ENCODE measurements at places on chromosomes 5 and 9.

DNA sequence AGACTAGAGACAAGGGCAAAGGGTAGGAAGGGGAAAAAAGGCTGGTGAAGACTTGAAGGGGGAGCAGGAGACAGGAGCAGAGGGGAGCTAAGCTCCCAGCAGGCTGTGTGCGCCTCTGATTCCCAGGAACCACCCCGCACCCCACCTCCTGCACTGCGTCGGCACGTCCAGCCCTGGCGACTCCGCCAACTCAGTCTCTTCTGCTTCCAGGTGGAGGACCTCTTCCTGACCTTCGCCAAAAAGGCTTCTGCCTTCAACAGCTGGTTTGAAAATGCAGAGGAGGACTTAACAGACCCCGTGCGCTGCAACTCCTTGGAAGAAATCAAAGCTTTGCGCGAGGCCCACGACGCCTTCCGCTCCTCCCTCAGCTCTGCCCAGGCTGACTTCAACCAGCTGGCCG lies 30.5 kb downstream of the DYNC2I2 start:
- no peak for DNase-seq

- DNase-seq, result no peak
These were observed 469.9 kb downstream of the PRR16 start for GRCh38 chr5:120934031-120934430.

- no peak for DNase-seq
These were observed 10.5 kb upstream of the SPATA31E1 start for GRCh38 chr9:87872079-87872624.

GRCh38 chr9:35566417-35566816 lies 38.6 kb upstream of the TESK1 start:
- no peak for DNase-seq

DNA sequence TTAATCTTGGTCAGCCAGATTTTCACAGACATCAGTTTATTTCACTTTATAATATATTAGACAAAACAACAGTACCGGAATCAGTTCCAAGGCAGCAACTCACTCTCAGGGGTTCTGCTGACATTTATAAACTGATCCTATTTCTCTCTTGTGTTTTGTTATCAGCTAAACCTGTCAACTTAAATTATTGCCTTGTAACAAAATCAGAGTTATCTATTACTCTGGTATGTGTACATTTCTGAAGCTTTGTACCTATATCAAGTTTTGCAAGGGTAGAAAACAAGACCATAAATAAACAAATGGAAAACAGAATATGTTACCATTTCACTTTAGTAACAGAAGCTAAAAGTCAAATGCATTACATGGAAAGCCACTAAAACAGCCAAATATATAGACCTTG lies 122.1 kb downstream of the SIL1 start:
- DNase-seq, result no peak

GRCh38 chr5:117414926-117415325 lies 840.3 kb upstream of the SEMA6A start:
- no peak for DNase-seq

- no peak for DNase-seq
These were observed 335.7 kb downstream of the NSG2 start for GRCh38 chr5:174381241-174381640.

DNA sequence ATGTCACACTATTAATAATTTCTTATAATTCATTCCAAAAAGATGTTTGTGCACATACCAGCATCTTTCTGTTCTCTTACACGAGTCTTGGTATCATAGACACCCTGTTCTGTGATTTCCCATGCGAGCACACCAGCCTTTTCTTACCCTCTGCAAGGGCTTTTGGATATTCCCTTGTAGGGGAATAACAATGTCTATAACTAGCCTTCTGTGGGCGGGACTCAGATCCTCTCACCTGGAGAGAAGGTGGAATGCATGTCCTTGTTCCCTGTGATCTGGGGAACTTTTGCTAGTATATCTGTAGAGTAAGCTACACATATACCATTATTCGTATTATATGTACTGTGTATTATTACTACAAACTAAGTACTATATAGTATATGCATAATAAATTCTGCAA lies 44.8 kb downstream of the EHMT1 start:
- DNase-seq, result no peak

GRCh38 chr5:110718311-110718710 lies 8.2 kb downstream of the TMEM232 start:
- no peak for DNase-seq

DNA sequence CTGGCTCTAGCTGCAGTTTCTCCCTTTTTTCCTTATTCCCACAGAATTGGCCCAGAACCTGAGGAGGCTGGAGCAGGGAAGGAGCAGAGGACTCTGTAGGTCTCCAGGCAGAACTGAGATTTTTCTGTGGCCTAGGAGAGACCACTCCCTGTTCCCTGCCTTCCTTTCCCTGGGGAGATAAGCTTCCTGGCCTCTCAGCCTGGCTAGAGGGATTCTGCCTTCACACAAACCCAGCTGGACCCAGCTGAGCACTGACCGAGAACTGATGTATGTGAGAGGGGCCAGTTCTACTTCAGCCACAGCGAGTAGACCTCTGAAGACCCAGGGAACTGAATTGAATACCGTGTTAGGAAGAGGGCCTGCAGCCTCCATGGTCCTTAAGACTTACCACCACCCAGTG lies 48.0 kb downstream of the RUSC2 start:
- DNase-seq, result no peak

GRCh38 chr9:21078702-21079101 lies 960 bp upstream of the IFNB1 start:
- no peak for DNase-seq

- DNase-seq, result no peak
These were observed 28.7 kb downstream of the RAD1 start for GRCh38 chr5:34886392-34887119.

- DNase-seq, result no peak
These were observed 8.3 kb downstream of the WDR31 start for GRCh38 chr9:113331780-113332179.

GRCh38 chr9:2336055-2336454 lies 285.5 kb upstream of the VLDLR start:
- DNase-seq, result no peak

- DNase-seq, result peak; percentile 49
These were observed 616 bp upstream of the ENC1 start for GRCh38 chr5:74640954-74641734.

GRCh38 chr5:17831279-17831678 lies 197.0 kb downstream of the TAF11L14 start:
- DNase-seq, result no peak

GRCh38 chr5:157550663-157551062 lies 24.9 kb downstream of the ADAM19 start:
- DNase-seq, result no peak

DNA sequence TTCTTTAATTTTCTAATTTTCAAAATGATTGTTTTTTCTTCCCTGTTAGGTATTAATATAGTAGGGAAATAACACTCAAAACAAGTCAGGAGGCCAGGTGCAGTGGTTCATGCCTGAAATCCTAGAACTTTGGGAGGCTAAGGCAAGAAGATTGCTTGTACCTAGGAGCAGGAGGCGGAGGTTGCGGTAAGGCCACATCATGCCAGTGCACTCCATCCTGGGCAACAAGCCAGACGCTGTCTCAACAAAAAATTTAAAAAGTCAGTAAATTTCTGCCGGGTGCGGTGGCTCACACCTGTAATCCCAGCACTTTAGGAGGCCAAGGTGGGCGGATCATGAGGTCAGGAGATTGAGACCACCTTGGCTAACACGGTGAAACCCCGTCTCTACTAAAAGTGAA lies 10.2 kb upstream of the CDK7 start:
- DNase-seq, result no peak

GRCh38 chr5:178291969-178292825 lies 59.6 kb upstream of the PHYKPL start:
- no peak for DNase-seq

- DNase-seq, result no peak
These were observed 993 bp upstream of the RALGDS start for GRCh38 chr9:133121915-133122550.

DNA sequence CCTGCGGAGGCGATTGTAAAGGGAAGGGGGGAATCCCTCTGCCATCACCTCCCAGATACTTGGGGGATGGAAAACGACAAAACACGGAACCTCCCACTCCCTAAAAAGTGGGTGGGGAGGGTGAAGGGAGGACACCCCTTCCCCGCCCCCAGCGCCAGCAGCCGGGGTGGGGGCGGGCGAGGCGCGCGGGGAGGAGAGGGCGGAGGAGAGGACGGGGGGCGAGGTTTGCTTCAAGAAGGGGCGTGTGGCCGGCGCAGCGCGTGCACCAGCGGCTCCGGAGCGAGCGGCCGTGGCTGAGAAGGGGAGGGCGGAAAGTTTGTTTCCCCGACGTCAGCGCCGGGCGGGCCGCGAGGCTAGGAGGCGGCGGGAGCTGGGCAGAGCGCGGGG lies at the start of gene PRRX2:
TSS of gene PRRX2 (plus strand) at position 259 of the 387 bp plus-strand sequence. CDS start 221 bp downstream, outside the sequence.
- DNase-seq, result no peak

DNA sequence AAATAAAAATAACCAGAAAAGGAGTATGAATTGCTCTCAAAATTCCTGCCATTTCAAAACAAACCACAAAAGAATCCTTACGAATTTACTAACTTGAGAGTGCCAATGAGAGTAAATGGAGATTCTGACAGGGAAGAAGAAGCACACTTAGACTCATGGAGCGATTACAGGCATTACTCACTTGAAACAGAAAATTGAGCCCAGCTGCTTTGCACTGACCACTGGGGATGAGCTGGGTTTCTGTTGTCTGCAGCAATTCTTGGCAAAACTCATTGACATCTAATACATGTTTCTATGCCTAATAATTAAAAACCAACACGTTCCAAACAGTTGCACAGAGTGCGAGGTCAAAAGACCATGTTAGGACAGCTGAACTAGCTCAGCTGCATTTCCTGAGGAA lies 731.6 kb downstream of the DNAH5 start:
- DNase-seq, result no peak

DNA sequence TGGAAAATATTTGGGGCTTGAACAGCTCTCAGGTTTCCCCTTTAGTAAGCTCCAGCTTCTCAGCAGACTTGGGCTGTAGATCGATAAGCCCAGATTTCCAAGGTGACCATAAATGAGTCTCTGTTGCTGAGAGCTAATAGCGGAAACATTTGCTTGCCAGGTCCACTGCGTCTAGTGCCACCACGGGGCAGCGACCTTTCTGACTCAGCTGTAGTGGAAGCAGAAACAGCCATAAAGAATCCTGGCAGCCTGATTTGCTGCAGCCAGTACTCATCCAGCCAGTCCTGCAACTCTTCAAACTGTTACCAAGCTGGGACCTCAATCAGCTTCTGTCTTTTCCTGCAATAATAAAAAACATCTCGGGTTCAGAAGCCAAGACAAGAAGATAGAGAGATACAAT lies 241.7 kb downstream of the DOCK8 start:
- DNase-seq, result no peak
